ENCODE measurements at places on chromosomes 5 and 9.

GRCh38 chr5:136246122-136246521 lies 53.2 kb upstream of the SMIM32 start:
- DNase-seq: no peak

- DNase-seq: no peak
Observed at GRCh38 chr9:124291801-124292396, 34.1 kb downstream of the NEK6 start.

GRCh38 chr9:86485359-86485758 lies 131.1 kb upstream of the TUT7 start:
- no peak for DNase-seq

- DNase-seq: peak; percentile 11
Observed at GRCh38 chr5:173885475-173886010, 2.6 kb upstream of the CPEB4 start.

GRCh38 chr9:3922846-3923245 lies 377.0 kb downstream of the GLIS3 start:
- DNase-seq: no peak

DNA sequence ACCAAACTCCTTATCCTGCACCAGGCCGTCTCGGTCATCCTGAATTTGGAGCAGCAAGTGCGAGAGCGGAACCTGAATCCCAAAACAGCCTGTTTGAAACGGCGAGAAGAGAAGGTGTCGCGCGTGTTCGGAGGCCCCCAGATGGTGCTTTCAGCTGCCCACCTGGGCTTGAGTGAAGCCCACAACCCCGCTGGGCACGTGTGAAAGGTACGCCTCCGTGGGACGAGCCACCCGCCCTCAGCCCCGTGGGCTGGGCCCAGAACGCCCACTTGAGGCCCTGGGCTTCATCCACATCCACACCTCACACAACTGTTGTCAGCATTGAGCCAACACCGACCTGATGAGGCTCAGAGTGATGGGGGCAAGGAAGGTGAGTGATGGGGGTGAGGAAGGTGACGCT lies 72.8 kb downstream of the INSL6 start:
- DNase-seq: no peak

- no peak for DNase-seq
Observed at GRCh38 chr5:148928141-148928540, 101.7 kb downstream of the ADRB2 start.

- DNase-seq: no peak
Observed at GRCh38 chr5:163619951-163620350, 114.5 kb downstream of the MAT2B start.

GRCh38 chr5:100840370-100840769 lies 62.7 kb downstream of the ST8SIA4 start:
- no peak for DNase-seq

DNA sequence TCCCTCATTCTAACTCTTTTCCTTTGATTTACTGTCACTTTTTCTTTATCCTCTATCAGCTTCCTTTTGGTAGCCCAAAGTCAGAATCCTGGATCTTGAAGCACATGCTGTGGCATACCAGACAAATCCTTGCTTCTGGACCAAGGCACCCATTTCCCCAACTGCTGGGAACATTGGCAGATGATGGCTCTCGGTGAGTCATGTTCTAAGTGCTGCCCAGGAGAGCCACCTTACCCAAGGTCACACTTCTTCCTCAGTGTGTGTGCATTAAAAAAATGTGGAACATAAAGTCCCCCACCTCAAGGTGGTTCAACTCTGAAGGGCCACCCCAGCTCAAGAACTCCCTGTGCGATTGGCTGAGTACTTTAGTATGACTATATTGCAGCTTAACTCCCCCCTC lies 141.4 kb upstream of the PUM3 start:
- no peak for DNase-seq

- DNase-seq: no peak
Observed at GRCh38 chr5:9655641-9656040, 25.5 kb upstream of the TAS2R1 start.

Measured in activated T-cell treated with anti-CD3 and anti-CD28 coated beads, Interleukin-2, amount 50 U/mL, for 4 hours (primary cell).